Stimulated activated CD4-positive, alpha-beta T cell treated with anti-CD3 and anti-CD28 coated beads, Interleukin-1b, Interleukin-23, amount 100 ng/mL, for 24 hours (primary cell): ENCODE measurements at places on chromosomes 11 and 22.

DNA sequence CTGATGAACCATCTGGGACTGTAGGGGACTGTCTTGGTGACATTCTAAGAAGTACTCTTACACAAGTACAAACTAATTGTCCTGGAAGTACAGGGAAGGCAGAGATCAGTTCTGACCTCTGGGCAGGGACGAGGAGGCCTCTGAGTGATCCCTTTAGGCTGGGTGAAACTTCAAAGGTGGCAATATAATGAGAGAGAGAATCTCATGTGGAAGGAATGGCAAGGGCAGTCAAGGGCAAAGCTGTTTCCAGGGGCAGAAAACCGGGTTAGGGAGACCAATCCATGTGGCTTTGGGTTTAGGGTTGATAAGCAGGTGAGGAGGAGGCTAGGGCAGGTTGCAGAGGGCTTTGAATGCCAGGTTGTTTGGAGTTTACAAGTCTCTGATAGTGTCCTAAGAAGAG, 21.3 kb upstream of the MYH9 start:
- DNase-seq = no peak

DNA sequence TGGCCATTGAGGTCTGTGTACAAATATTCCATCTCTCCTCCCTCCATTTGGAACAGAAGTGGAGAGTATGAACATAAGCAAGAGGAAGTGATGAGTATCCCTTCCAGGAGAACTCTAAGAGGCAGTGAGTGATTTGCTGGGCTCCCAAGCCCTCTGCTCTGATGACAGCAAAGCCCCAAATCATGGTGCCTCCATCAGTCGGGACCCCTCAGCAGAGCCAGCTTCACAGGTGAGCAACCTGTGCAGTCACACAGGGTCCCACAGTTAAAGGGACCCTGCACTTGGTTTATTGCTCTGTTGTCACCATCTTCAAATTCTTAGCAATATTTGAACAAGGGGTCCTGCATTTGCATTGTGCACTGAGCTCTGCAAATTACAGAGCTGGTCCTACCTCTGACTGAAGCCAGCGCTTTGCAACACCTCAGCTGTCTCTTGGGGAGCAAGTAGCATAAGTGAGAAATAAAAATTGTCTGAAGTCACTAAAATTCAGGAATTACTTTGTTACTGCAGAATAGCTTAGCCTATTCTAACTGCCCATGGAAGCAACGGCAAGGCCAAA, 466.4 kb downstream of the MN1 start:
- DNase-seq = no peak

- no peak for DNase-seq
These were observed 32.3 kb downstream of the ELF5 start for GRCh38 chr11:34481307-34481706.

DNA sequence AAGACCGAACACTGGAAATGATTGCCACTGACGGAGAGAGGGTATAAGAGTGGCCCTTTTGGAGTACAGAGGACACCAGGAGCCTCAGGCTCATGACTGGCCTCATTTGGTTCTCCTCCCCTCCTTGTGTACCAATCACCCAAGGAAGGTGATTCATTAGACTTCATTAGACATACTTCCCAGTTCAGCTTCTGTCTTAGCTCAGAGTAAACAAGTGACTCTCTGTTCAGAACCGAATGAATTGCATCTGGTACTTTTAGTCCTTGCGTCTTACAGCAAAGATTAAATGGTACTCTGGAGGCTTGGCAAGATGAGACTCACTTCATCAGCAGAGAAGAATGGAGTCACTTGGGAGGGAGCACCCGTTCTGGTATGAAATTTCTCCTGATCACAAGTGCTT, 75.2 kb downstream of the ZNRF3 start:
- no peak for DNase-seq
